NCI-H1105 (cell line): ENCODE measurements at places on chromosomes 1 and 21.

- DNase-seq, result no peak
Measured at GRCh38 chr1:74505928-74506710, 6.3 kb downstream of the LRRC53 start.

GRCh38 chr1:17920881-17921640 is 165.9 kb downstream of the ACTL8 start:
- DNase-seq, result no peak

- DNase-seq, result no peak
Measured at GRCh38 chr1:245217853-245218608, 63.2 kb downstream of the KIF26B start.

DNA sequence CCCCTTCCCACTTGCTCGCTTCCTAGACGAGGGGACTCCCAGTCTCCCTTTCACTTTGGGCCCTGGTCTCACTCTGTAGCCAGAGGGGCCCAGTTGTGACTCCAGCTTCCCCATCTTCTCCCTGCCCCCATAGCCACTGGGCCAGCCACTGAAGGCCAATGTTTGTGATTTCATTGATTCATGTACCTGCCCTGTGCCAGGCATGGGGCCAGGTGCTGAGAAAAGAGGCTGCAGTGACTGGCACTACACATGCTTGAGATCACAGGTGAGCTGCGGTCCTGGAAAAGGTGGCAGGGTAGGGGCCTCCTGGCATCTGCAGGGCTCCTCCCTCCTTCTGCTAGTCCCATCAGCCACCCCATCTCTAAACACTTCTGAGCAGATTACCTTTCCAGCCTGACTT is 345.3 kb upstream of the VAMP3 start:
- DNase-seq, result no peak

DNA sequence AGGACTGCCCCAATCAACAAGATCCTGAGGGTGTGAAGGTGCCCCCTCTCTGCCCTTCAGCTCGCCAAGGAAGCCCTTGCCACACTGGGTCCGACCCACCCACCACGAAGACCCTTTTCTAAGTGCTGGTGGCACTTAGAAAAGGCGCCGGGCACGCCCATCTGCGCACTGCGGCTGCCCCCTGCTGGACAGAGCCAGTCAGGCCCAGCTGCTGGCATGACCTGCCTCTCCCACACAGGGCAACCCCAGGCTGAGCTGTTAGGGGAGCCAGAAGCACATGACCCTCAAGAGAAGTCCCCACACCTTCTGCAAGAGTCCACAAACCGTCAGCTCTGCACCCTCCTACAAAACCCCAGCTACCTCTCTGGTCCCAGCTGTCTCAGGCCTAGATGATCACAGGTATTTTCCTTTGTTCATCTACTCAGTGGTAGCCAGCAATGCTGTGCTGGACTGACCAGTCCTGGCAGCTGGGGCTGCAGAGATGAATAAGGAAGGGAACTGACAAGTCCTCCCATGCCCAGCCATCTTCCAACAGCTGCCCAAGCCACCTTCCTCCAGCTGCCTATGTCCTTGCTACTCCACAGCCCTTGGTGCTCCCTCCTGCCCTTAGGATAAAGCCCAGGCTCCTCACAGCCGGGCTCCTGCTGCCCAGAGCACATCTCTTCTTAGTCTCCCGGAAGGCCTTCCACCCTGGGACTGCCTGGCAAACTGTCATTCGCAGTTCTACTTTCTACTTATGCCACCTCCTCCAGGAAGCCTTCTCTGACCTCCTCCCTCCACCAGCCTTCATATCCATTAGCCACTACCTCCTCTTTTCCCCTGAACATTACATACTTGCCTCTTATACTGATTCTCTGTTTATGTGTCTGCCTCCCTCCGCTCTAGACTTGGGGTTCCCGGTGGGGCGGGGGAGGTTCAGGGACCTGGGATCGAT is 39.8 kb upstream of the ZC3H12A start:
- DNase-seq, result peak; percentile 46
